Large intestine (tissue), 12 donors: ENCODE measurements at places on chromosomes 2 and 18. TPM values are rescaled to one million over a fixed set of nuclear protein-coding genes. Genes with fewer than 3 reads are reported as not detected.

- no peak overlapping the region for H3K27ac ChIP-seq
- H3K4me3 ChIP-seq, result no peak overlapping the region
- no peak for DNase-seq
- H3K27me3 ChIP-seq, result no peaks in the 10 kb centered on the region
Measured at GRCh38 chr2:178269438-178270224, 75.3 kb downstream of the OSBPL6 start.

GRCh38 chr18:22613058-22613690 is 195.5 kb upstream of the CTAGE1 start:
- H3K4me1 ChIP-seq, result no peaks in the 10 kb centered on the region
- no peaks in the 10 kb centered on the region for H3K27me3 ChIP-seq
- H3K36me3 ChIP-seq, result no peaks in the 10 kb centered on the region
- H3K4me3 ChIP-seq, result no peak overlapping the region
- H3K27ac ChIP-seq, result no peak overlapping the region

APCDD1 gene
- 4.1 TPM for polyA plus RNA-seq

- H3K27ac ChIP-seq, result no peak overlapping the region
- H3K36me3 ChIP-seq, result no peaks in the 10 kb centered on the region
- no peak overlapping the region for H3K4me3 ChIP-seq
Measured at GRCh38 chr2:64221935-64222334, 77.7 kb upstream of the PELI1 start.

DNA sequence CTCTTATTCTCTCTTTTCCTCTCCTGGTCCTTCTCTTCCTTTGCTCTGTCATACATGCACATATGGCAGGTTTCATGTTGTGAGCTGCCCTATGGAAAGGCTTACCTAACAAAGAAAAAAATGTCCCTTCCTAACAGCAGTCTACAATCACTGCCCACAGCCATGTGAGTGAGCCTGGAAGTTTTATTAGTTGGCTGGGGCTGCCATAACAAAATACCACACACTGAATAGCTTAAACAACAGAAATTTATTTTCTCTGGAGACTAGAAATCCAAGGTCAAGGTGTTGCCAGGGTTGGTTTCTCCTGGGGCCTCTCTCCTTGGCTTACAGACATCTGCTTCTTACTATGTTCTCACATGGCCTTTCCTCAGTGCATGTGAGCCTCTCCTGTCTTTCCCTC is 142.1 kb downstream of the TRIB2 start:
- no peaks in the 10 kb centered on the region for H3K4me1 ChIP-seq
- no peak for DNase-seq
- no peaks in the 10 kb centered on the region for H3K36me3 ChIP-seq
- H3K27ac ChIP-seq, result no peak overlapping the region
- H3K27me3 ChIP-seq, result no peaks in the 10 kb centered on the region
- no peak overlapping the region for H3K4me3 ChIP-seq

- no peak overlapping the region for H3K27ac ChIP-seq
- no peak overlapping the region for H3K4me3 ChIP-seq
- H3K4me1 ChIP-seq, result no peaks in the 10 kb centered on the region
- no peak for DNase-seq
- no peaks in the 10 kb centered on the region for H3K36me3 ChIP-seq
Measured at GRCh38 chr2:148479398-148479797, 165.2 kb upstream of the EPC2 start.

DNA sequence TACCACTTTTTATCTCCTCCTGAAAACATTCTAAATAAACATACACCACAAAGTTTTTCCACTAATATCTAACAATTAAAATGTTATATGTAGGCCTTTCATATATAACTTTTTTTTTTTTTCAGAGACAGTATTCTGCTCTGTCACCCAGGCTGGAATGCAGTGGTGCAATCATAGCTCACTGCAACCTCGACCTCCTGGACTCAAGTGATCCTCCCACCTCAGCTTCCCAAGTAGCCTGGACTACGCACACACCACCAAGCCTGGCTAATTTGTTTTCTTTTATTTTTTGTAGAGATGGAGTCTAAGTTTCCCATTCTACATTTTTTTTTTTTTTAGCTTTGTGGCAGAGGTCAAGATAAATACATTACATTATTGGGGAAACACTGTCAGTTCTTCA is 1612.6 kb upstream of the NXPH2 start:
- no peaks in the 10 kb centered on the region for H3K27me3 ChIP-seq
- H3K4me3 ChIP-seq, result no peak overlapping the region
- H3K36me3 ChIP-seq, result no peaks in the 10 kb centered on the region
- H3K27ac ChIP-seq, result no peak overlapping the region
